ENCODE measurements at places on chromosomes 1 and 21.

DNA sequence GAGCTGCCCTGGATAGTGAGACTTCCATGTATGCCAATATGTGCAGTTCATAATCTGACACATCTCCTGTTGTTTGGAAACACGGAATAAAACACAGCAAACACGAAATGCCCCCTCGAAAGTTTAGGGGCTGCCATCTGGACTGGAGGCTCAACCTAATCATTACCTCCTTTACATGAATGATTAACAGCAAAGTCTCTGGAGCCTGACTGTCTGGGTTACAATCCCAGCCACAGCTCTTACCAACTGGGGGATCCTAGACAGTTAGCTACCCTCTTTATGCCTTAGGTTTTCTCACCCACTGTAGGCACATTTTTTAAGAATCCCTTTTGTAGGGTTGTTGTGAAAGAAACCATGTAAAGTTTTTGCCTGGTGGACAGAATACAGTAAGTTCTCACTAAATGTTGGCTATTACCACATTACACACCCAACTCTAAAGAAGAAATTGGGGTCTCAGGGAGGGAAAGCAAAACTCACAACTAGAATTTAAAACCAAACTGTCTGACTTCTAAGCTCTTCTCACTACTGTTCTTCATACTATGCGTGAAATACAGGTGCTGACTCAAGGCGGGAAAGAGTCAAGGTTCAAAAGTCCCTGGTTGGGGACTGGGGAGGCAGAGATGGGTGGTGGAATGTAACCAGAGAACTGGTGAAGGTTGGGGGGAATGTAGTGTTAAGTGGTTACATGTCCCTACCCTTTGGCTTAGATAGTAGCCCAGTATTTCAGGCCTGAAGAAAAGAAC is 24.2 kb downstream of the CYP4A22 start:
- no peak for DNase-seq

DNA sequence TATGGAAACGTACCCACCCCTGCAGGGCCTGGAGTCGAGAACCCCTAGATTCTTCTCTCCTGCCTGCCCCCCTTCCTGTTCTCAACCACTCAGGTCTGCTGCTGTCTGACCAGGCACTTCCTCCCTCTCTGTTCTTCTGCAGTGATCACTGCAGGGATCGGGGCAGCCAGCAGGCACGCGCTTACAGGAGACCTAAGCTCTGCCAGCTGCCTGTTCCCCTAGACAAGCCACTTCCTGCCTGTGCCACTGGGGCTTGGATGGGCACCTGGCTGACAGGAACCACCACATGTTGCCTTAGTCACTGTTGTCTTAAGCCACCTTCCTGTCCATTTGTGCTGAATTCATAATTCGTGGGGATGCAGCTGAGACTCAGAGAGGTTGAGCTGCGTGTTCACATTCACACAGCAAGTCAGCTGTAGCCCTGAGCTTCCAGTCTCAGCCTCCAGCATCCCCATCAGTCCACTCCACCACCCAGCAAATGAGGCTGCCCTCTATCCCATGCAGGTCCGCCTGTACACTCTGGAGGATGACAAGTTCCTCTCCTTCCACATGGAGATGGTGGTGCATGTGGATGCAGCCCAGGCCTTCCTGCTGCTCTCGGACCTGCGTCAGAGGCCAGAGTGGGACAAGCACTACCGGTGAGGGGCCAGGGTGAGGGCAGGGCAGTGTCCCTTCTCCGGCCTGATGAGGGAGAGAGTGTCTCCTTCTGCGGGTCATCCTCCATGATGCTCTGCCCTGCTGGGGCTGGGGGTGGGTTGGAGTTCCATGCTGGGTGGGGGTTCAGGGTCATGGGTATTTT is 18.6 kb downstream of the FAM151A start:
- DNase-seq, result no peak

DNA sequence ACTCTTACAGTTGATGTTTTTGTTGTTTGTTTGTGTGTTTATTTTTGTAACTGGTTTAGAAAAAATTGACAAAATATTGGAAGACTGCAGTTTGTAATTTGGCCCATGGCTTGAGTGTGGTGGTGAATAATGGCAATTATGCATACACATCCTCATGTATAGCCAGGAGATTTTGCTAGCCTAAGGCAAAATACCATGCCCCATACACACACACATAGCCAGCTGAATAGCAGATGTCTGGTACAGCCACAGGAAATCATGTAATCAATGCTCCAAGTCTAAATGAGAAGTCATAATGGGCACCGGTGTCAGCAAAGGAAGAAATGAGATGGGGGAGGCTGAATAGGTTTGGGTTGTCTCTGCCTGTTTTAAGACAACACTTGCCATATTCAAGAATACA is 135.2 kb upstream of the COA6 start:
- no peak for DNase-seq

GRCh38 chr1:118973032-118973431 is 15.1 kb downstream of the TBX15 start:
- DNase-seq, result no peak

- no peak for DNase-seq
Observed at GRCh38 chr1:220732621-220733020, 15.5 kb upstream of the MTARC2 start.

DNA sequence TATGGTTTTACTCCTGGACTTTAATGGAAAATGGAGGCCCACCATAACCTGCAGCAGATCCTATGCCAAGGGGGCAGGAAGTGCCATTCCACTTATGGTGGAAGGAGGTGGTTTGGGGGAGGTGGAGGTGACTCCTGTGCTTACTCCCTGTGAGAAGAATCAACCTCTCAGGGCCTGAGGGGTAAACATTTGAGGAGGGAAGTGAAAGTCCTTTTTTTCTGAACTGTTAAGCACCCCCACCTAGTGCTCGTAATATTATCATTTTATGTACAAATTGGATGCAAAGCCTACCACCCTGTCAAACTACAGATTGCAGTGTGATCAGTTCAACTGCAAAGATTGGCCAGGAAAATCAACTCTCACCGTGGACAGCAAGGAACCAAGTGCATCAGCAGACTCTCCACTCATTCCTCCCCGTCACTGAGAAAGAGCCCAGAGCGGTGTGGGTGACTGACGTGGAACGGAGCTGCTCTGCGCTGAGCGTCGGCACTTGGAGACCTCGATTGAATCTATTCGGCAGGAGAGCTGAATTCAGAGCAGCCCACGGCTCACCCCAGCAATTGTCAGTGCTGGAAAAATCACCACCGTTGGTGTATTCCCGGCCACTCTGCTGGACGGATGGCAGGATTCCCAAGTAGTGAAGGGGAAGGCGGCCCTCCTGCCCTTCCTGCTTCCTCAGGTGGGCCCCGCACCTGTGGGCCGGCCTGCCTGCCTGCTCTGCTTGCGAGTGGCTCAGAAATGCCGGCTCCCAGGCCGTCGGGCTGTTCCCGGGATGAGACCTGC is 46.8 kb upstream of the COX20 start:
- DNase-seq, result no peak

DNA sequence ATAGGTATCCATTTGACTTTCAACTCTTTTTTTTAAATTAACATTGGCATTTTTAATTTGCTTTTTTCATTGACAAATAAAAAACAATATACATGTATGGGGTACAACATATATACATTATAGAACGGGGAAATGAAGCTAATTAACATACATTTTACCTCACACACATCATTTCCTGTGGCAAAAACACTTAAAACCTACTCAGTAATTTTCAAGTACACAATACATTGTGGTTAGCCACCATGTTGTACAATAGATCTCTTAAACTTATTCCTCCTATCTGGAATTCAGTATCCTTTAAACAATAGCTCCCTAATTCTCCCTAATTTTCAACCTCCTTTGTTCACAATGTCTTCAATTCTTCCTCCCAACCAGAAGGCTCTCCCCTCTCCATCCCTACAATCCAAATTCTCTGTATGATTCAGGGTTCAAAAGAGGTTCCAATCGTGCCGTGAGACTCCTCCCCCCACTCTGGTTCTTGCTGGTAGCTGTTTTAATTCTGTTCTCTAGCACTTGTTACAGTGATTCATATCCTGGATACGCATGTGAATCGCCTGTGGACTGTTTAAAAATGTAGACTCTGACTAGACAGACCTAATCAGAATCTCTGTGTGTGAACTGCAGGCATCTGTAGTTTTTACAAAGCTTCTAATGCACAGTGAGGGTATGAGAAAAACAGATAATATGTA is 87.6 kb upstream of the DUSP10 start:
- DNase-seq, result no peak

- no peak for DNase-seq
Observed at GRCh38 chr1:11684070-11684469, 3.1 kb upstream of the MAD2L2 start.

GRCh38 chr1:6488602-6489382 is 2.7 kb downstream of the PLEKHG5 start:
- no peak for DNase-seq

DNA sequence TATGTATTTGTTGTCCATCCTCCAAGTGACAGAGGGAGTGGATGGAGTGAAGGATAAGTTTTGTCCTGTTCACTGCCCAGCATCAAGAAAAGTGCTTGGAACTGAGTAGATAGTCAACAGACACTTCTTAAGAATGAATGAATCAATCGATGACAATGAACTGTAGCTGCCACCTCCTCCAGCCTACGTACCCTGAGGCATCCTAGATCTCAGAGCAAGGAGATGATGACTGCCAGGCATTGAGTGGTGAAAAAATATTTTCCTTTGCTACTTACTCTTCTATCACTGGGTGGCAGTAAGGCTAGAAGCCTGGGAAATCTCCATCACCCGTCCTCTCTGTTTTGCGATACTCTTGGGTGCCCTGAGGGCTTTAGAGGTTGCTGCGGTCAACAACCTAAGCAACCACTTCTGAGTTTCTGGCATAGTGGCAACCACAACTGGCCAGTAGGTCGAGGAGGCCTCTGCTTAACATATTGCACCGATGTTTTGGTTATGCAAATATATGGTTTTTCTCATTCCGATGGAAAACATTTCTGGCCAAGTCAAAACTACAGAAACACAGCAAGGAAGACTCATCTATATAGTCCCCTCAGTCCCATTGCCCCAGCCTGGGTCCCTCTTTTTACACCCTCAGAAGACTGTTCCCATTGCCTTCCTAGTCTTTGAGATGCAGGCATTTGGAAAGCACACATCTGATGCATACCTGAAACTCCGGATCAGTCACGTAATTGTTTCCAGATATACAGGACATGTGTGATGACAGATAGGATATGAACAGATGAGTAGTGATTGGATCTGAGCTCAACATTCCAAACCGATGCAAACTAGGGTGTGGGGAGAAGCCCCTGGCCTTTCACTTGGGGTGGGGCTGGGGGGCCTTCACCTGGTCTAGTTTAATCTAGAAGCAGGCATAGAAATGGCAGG is 136.8 kb downstream of the RUNX1 start:
- DNase-seq, result no peak

DNA sequence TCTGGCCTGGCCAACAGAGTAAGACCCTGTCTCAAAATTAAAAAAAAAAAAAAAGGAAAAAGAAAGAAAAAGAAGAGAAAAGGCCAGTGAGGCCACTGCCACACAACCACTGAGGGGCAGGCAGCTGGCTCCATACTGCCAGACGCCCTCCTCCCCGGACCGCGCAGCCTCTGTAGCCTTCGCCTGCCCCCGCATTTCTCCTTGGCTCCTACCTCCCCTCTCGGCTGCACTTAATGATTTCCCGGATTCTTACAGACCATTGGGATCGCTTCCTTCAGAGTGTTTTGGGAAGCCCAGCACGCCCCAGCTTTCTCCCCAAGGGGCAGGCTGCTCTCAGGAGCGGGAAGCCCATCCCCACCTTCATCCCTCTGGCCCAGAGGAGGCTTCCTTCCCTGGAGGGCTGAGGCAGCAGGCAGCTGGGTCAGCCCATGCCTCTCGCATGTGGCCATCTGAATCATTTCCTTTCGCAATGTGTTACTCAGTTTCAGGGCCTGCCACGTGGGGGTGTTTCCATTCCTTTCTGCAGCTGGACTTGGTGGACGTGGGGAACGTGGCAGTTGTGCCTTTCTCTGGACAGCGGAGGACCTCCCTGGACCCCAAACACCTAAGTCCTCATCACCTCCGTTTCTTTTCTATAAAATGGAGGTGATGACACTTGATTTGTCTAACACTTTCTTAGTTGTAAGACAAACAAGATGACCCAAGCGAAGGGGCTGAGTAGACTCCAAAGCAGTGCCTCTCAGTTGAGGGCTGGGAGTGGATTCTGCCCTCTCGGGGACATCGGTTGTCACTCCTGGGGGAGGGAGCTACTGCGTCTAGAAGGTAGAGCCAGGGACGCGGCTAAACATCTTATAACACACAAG is 2.3 kb downstream of the SLC2A5 start:
- no peak for DNase-seq

DNA sequence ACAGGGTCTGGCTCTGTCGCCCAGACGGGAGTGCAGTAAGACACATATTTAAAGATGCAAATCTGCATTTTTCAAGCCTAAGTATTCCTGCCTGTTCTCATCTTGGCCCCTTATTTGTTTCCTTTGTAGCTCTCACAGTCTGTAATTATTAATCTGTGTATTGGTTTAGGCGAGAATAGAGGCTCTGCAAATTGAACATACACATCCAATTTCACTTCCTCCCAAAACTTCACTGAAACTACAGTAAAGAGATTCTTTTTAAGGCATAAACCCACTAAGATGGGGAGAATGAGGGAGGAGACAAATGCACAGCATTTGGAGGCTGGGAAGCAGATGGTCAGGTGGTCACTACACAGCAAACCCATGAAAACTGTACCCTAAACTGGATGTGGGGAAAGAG is 21.0 kb downstream of the HMGN2 start:
- no peak for DNase-seq

GRCh38 chr1:192559115-192560006 is 16.2 kb upstream of the RGS1 start:
- no peak for DNase-seq

DNA sequence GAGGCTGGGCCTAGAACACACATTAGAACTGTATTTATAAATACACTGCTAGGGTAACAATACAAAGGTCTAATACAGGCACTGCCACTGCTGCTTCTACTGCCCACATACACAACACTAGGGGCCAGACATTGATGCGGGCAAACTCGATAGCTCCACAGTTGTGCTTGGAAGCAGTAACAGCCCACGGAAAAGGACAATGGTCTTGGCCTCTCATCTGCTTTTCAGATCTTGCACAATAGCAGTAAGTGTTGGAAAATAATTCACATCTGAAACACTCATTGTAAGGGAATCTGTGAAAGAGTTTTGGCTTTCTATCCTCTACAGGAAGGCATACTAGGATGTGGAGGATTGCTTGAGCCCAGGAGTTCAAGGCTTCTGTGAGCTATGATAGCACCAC is 6.9 kb upstream of the SPOCD1 start:
- no peak for DNase-seq
